Hippocampal formation (tissue), 2 donors: ENCODE measurements at places on chromosomes 6 and 20.

DNA sequence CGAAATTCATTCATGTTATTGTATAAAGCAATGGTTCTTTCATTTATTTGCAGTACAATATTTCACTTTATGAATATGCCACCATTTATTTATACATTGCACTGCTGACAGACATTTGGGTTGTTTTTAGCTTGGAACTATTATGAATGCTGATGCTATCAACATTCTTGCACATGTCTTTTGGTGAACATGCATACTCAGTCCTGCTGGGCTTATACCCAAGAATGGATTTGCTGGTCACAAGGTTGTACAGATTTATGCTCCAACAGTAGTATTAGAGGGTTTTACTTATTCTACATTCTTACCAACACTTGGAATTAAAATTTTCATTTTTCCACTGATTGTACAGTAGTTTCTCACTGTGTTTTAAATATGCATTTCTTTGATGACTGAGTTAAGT lies 126.2 kb downstream of the PTPRK start:
- no peak for DNase-seq

DNA sequence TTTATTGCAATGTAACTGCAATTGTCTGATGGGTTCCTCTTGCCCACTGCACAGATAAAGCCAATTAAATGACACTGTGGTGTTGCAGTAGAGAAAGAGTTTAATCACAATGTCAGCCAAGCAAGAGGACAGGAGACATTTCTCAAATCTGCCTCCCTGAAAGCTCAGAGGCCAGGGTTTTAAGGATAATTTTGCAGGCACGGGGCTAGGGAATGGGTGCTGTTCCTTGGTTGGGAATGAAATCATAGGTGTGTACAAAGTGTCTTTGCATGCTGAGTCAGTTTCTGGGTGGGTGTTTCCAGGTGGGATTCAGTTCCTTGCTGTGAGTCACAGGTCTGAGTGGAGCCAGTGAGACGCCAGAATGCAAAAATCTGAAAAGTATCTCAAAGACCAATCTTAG lies 271.4 kb downstream of the DOK5 start:
- no peak for DNase-seq

DNA sequence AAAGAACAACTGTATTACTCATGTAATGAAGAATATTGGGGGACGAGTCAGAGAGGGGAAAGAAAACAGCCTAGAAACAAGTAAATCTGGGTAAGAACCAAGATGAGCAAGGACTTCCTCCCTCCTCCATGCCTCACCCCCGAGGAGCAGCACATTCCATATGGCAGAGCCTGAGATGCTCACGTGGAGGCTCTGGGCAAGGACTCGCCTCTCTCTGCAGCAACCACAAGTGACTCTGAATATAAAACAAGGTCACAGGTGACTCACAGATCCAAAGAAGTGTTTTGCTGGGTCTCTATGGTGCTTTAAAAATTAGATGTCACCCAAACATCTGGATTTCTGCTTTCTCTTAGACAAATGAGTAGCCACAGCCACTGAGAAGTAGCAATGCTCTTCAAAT lies 453.0 kb upstream of the SULF2 start:
- DNase-seq: no peak

- DNase-seq: no peak
Observed at GRCh38 chr20:6026051-6026450, 27.8 kb downstream of the LRRN4 start.

- DNase-seq: no peak
Observed at GRCh38 chr20:25081065-25081729, 744 bp downstream of the VSX1 start.

- no peak for DNase-seq
Observed at GRCh38 chr6:113562248-113562647, 294.9 kb upstream of the MARCKS start.

- no peak for DNase-seq
Observed at GRCh38 chr20:23157734-23158133, 71.6 kb upstream of the CD93 start.

DNA sequence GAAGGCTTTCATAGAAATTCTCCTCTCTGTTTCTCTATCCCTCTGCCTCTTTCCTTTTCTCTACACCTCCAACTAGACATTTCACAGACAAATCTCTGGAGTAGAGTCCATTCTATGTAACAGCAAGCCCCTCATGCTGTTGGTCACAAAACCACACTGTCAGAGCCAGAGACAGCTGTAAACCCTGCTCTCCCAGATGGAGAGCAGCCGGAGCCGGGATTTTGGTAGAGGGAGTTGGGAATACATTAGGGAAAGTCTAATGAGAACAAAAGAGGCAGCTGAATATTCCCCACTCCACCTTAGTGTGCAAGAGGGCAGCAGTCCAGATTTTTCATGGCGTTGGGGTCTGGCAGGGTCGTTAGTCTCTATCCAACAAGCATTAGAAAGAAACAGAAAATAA lies 68.3 kb upstream of the EDN1 start:
- no peak for DNase-seq

- no peak for DNase-seq
Observed at GRCh38 chr6:14824484-14825275, 421.2 kb upstream of the JARID2 start.

- no peak for DNase-seq
Observed at GRCh38 chr6:108127826-108128225, 38.0 kb upstream of the NR2E1 start.

GRCh38 chr20:57399587-57400155 lies 8.5 kb downstream of the RBM38 start:
- no peak for DNase-seq

- no peak for DNase-seq
Observed at GRCh38 chr20:35821807-35822242, 50.0 kb downstream of the PHF20 start.

- DNase-seq: peak; percentile 50
Observed at GRCh38 chr6:134512981-134513391, 195.1 kb upstream of the SGK1 start.

GRCh38 chr20:11186301-11187008 lies 512.7 kb upstream of the JAG1 start:
- DNase-seq: no peak

DNA sequence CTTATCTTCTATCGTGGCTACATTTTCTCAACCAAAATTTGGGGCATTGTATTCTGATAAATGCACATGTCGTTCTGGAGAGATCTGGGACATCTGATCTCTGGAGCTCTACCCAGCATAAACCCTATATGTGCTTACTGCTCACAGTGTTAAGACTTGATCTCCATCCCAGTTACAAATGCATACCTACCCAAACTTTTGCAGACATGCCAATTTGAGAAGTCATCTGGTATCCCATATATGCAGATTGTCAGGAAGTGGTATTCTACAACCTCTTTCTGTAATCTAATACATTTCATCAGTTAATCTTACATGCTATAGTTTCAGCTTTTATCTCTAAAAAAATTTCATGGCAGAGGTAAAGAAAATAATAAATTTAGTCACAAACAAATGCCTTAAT lies 11.2 kb downstream of the BAG2 start:
- no peak for DNase-seq

- no peak for DNase-seq
Observed at GRCh38 chr6:25220857-25221256, 58.3 kb upstream of the CARMIL1 start.

GRCh38 chr6:159163901-159164370 lies 5.3 kb upstream of the FNDC1 start:
- DNase-seq: no peak

- DNase-seq: no peak
Observed at GRCh38 chr20:43988867-43989266, 74.2 kb downstream of the TOX2 start.

GRCh38 chr6:129073691-129074395 lies 190.9 kb downstream of the LAMA2 start:
- DNase-seq: no peak

GRCh38 chr20:63878899-63879663 lies 14.0 kb downstream of the TPD52L2 start:
- no peak for DNase-seq

GRCh38 chr6:161924516-161925116 lies 650.8 kb upstream of the AGPAT4 start:
- DNase-seq: no peak

GRCh38 chr6:133606852-133607251 lies 282.1 kb upstream of the TCF21 start:
- DNase-seq: no peak

GRCh38 chr6:80638213-80639055 lies 532.0 kb downstream of the BCKDHB start:
- DNase-seq: peak; percentile 12

DNA sequence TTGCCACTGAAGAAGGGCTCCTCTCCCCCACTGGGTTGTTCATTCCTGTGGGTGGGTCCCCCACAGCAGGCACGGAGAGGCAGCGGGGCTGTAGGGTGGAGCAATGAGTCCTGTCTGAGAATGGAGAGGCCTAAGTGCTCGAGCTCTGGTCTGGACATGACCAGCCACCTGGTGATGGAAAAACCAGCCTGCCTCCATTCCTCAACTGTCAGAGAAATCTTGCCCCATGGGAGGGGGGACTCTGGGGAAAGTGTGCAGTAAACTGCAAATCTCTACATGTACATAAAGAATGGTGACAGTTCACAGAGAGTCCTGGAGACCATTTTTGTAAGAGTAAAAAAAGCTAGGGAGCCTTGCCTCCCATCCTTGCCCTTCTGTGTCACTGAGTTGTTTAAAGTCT lies 34.1 kb downstream of the INSM1 start:
- no peak for DNase-seq

GRCh38 chr20:366041-366718 lies 14.4 kb upstream of the TRIB3 start:
- DNase-seq: no peak

- peak; percentile 57 for DNase-seq
Observed at GRCh38 chr6:31898383-31899011, 999 bp upstream of the EHMT2 start.

DNA sequence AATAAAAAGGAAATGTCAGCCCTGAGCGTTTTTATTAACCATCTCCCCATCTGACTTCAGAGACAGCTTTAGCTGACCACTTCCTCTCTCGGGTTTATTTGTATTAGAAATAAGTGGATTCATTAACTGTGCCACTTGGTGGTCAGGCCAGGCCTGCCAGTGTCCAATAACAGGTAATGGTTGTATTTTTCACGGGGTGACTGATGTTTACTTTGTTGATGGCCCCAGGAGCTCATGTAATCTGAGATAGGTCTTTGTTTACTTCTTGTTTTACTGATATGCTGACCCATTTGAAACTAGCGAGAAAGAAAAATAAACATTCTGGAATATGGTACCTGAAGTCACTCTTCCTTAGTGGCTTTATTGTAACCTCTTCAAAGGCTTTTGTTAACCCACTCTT lies 504.3 kb upstream of the SLC35B3 start:
- DNase-seq: no peak

- no peak for DNase-seq
Observed at GRCh38 chr6:147157930-147158329, 46.3 kb upstream of the STXBP5 start.

- no peak for DNase-seq
Observed at GRCh38 chr6:170282512-170283158, 8.2 kb downstream of the DLL1 start.

DNA sequence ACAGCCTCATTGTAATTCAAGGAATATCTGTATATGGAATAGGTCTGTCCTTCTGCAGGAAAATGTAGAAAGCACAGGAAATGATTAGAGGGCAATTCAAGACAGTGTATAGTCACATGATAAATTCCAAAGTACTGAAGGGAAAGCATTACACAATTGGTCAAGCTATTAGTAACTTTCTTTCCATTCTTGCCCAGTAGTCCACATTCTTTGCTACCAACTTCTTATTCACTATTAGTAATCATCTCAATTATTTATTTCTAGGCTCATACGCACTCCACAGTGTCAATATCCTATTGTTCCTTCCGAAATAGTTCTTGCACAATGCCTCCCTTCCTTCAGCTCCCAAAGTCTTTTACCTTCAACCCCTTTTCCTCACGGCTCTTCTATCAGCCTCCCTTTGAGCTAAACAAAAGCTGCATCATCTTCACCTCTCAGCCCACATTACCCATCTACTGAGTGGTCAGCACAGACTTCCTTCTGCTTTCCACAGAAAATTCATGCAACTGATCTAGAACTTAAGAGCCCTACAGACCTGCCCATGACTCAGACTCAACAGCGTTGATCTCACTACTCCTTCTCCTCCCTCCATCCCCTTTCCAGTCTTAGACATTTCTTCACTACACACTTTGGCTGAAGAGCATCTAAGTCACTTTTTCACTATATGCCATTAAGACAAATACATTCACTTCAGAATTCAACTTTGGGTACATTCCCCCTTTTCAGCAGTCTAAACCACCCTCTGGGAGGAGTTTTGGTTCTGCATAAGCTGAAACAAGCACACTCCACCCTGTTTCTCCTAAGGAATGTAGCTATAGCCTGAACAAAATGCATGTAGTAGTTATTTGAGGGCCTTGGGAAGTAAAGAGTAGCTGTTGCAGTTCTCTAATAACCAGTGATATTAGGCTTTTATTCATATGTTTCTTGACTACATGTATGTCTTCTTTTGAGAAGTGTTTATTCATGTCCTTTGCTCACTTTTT lies 157.9 kb downstream of the KIF16B start:
- no peak for DNase-seq

DNA sequence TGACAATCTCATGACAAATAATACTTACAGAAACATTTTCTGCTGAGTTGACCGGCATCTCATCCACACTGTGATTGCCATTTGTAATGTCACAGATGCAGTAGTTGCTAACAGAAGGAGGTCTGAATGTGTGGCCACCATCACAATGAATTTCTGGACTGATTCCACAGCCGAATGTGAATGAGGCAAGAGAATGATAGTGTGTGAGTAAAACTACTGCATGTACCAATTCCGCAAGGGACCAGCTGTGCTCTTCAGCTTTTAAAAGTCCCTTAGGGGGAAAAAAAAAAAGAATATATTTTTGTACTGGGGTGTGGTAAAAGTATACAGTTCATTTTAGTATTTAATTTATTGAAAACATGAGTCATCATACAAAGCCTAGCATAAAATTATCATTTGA lies 96.2 kb downstream of the SESN1 start:
- no peak for DNase-seq

DNA sequence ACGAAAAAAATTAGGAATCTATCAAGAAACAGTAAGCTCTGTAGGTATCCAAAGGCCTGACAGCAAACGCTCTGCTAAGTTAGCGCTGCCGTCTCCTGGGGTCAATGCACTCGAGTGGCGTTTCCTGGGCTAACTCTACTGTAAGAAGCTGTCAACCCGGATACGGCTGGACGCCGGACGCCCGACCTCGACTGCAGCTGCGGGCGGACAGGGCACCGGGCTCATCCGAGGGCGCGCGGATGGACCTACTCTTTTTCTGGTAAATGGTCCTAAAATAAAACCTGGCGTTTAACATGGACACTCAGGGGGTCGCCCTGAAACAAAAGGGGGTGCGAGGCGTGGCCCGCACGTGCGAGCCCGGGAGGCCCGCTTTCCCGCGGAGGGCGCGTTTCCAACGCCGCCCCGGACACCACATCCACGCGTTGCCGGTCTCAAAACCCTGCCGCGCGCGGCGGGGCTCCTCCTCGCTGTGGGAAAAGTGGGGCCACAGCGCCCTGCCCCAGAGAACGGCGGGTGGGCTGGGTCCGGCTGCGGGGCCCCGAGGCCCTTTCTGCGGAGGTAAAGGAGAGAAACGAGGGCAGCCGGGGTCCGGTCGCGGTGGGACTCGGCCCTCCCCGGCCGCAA lies 537 bp downstream of the TCP1 start:
- no peak for DNase-seq

GRCh38 chr6:135192256-135193174 lies 11.4 kb downstream of the MYB start:
- DNase-seq: no peak

GRCh38 chr6:119633461-119633860 lies 283.9 kb upstream of the MAN1A1 start:
- DNase-seq: no peak
